EH (cell line): ENCODE measurements at places on chromosomes 6 and 20.

- no peak for DNase-seq
These were observed 70.7 kb downstream of the LYRM2 start for GRCh38 chr6:89567630-89568390.

DNA sequence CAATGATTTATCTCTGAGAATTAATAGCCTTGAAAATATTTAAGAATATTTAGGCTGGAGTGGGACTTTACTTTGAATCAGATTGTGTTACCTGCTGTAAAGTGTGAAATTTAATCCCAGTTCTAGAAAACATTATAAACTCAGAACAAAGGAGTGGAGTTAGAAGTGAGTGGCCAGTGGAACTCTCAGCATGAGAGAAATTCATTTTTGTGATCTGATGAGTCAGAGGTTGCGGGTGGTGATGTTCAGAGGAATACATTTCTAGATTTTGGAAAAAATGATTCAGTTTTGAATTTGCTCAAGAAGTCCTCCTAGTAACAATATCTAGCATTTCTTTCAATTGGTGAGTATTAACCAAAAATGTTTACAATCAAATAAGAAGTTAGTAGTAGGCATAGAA lies 167.5 kb downstream of the ZFAND3 start:
- peak; percentile 65 for DNase-seq

- peak; percentile 17 for DNase-seq
These were observed 779 bp downstream of the HEBP2 start for GRCh38 chr6:138404666-138405337.

DNA sequence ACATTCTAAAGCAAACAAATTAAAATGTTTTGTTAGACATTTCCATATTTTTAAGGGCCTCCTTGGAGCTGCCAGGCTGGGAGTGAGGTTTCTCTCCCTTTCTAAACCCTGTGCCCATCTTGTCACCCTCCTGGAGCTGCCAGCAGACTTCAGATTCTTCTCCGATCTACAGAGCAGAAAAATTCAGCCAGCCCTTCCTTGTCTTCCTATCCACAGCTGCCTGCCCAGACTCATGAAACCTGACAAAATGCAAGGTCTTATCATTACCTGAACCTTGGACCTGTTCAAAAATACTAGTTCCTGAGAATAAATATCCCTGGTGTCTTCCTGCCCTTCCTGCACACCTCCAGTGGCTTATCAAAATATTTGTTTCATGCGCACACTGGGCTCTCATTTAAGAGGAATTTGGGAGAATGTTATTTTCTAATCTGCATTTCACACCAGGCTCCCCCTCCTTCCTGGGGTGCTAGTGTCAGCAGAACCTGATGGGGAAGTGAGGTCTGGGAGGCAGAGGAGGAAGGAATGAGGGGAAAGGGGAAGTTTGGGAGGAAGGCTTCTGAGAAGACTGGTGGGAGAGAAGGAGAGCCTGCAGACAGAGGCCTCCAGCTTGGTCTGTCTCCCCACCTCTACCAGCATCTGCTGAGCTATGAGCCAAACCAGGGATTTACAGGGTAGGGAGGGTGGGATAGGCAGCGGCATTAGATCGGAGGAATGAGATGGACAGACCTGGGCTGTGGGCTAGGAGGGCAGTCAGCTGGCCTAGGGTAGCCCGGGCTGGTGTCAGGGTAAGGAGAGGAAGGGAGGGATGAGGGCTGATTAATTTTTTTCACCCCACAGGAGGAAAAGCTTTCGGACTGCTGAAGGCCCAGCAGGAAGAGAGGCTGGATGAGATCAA lies at the start of gene AIF1:
AIF1 (plus strand) TSS at position 551 of the 895 bp plus-strand sequence; CDS start at position 647, 96 bp downstream.
- DNase-seq = no peak

DNA sequence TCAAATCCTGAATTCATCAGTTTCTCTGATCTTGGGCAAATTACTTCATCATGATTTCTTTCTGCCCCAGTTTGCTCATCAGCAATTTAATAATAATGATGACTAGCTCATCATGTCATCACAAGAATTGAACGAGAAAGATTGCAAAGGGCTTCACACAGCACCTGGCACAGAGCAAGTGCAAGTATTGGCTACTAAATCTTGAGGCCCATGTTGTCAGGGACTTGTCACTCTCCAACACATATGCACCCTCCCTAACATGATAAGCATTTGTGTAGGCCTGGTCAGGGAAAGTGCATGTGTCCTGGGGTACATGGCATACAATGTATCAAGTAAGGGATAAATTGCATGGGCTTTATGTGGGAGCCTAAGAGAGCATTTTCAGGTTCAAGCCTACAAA lies 6.4 kb downstream of the SMLR1 start:
- no peak for DNase-seq

- no peak for DNase-seq
These were observed 154.0 kb downstream of the PRL start for GRCh38 chr6:22142856-22143255.

GRCh38 chr20:62239278-62239879 lies 1.1 kb downstream of the OSBPL2 start:
- peak; percentile 13 for DNase-seq

DNA sequence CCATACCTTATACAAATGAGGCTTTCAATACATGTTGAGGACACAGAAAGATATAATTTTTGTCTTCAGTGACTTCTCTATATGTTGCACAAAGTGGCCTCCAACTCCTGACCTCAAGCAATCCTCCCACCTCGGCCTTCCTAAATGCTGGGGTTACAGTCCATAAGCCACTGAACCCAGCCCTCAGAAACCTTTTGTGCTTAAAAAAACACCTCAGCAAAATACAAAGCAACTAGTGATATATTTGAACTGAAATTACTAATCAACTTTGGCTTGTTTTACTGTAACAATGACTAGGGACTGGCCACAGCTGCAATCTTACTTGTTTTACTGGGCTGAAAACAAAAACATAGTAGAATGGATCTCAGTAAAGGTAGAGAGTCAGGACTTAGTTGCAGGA lies 3.2 kb upstream of the ZNF184 start:
- no peak for DNase-seq

DNA sequence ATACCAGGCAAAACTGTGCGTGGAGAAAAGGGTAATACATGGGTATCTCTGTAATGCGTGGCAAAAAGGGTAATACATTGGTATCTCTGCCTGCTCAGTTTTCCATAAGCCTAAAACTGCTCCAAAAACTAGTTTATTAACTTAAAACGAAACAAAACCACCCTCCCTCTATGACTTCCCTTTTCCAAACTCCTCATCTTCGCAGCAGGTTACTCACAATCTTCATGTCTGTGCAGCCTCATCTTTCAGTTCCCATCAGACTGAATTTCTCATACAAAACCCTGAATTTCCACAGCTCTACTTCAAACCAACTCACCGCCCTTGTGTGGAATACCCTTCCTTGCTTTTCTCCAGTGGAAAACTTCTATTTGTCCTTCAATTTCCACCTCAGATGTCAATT lies 199.4 kb downstream of the PHACTR1 start:
- no peak for DNase-seq

DNA sequence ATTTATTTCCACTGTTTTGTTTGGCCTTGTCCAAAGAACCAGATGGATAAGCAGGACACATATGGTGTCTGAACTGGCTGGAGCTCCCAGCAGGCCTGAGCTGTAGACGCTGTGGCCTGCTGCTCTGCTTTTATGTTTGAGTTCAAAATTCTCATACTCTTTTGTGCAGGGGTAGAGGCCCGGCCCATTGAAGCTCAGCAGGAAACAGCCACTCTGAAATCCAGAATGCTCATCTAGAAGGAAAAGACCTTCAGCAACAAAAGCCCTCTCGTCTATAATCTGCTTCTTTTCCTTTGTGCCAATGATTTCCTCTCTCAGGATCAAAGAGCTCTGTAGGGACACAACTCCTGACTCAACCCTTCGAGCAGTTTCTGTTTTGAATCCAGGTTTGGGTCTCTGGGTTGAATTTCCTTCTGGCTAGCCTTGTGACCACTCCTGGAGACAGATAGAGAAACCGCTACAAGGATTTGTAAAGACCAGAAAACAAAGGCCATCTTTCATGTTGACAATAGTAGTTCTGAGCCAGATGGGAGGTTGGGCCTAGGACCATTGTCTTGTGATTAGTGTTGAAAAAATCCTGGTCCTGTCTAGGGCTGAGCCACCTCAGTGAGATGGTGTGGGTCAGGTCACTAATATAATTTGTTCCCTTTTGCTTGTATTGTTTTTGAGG lies 446.7 kb downstream of the BCKDHB start:
- DNase-seq = no peak

GRCh38 chr6:107673076-107673494 lies 151.0 kb downstream of the SCML4 start:
- no peak for DNase-seq

DNA sequence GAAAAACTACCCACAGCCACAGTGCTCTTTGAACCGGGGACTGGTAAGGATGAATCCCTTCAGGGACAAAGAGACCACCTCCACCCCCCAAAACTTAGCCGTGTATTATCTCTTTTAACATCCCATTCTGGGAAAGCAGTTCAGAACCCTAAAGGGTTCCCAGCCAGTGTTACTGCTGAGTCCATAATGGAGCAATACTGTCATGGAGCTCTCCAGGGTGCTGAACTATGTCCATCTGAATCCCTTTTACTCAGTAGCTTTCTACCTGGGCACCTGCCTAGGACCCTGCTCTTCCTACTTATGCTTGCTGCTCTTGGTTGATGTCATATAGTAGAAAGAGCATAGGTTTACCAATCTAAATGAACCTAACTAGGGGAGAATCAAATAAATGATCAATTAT lies 22.3 kb upstream of the SAYSD1 start:
- DNase-seq = peak; percentile 57

DNA sequence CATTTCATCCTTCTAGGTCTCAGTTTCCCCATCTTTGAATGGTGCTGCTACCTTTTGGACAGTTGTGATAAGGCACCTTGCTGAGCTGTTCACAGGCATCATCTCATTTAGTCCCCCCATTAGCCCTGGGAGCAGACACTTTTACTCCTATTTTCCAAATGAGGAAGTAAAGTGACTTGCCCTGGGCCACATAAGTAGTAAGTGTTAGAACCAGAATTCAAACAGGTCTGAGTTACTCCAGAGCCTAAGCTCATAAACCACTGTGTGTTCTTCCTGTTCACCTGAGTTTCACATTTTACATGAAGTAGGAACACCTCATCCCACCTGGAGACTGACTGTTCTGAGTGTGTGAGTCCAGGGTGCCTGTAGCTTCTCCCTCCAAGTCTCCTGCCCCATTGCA lies 43.5 kb upstream of the EPB41L1 start:
- no peak for DNase-seq

DNA sequence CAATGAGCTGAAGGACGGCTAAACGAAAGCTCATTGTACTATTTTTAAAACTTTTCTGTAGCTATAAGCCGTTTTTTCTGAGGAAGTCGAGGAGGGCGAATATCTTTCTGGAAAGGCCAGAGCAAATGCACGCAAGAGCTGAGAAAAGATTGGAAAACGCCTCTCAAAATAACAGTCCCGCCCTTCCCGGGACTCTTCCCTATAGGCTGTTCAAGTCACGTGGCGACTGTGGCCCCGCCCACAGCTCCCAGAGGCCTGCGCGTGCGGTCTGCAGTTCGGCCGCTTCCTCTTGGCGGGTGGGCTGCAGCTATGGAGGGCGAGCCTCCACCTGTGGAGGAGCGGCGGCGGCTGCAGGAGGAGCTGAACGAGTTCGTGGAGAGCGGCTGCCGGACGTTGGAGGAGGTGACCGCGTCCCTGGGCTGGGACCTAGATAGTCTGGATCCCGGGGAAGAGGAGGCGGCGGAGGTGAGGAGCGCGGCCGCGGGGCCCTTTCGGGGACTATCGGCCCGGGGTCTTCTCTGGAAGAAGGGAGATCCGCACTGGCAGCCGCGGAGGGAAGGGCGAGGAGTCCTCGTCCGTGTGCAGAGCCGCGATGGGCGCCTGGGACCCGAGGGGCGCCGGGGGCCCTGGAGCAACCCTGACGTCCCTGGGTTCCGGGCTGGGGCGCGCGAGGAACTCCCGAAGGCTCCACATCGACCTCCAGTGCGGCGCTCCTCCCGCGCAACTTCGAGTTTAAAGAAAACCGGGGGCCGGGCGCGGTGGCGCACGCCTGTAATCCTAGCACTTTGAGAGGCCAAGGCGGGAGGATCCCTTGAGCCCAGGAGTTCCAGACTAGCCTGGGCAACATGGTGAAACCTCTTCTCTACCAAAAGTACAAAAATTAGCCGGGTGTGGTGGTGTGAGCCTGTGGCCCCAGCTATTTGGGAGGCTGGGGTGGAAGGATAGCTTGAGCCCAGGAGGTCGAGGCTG lies at the start of gene SNRNP48:
SNRNP48 (plus strand) TSS at position 250 of the 969 bp plus-strand sequence; CDS start at position 310, 60 bp downstream.
- peak; percentile 94 for DNase-seq

DNA sequence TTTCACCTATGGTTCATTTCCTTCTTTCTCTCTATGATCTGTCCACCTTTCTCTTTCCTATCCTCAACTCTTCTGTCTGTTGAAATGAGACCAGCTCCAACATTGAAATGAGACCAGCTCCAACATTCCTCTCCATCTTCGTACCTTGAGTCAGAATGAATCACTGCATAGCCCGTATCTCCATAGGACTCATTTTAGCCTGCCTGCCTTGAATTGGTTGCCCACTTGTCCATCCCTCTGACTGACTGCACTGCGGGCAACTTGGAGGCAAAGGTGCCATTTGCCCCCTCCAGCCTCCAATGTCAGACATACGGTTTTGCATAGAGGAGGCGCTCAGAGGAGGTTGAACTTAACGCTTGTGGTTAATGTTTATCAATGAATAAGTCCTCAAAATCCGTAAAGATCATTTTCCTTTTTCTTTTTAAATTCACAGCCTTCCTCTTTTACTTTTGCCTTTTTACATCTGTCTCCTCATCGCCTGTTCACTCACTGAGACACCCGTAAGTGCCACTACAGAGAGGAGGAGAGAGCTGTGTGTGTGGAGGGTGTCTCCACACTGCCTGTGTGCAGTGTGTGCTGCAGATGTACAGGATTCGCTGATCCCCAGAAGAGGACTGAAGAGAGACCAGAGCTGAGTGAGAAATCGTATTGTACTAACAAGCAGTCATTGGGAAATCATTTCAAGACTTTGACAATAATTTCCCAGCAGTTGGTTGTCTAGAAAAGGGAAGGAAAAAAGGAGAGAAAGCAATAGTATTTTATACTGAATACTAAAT lies 579.6 kb upstream of the MAP3K7 start:
- no peak for DNase-seq

GRCh38 chr6:121838842-121839241 lies 403.4 kb downstream of the GJA1 start:
- peak; percentile 64 for DNase-seq

DNA sequence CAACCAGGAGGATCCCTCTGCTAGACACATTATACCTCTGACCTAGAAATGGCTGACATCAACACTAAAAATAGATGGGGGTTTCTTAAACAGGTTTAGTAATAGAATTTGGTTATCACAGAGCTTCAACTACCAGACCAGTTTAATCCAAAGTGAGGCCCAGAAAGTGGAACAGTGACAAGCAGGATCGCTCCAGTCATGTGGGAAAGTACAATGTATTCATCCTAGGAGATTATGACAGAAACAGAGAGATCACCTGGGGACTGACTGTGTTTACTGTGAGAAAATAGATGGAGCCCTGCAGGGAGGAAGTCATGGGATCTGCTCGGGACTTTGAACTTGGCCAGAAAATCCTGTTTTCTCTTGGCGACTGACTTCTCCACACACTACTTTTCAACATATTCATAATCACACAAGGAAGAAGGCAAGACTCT lies 238.7 kb upstream of the SOX4 start:
- DNase-seq = no peak

GRCh38 chr20:14717134-14717999 lies 380.0 kb upstream of the FLRT3 start:
- DNase-seq = no peak
